Gastrocnemius medialis (tissue), 4 donors: ENCODE measurements at places on chromosomes 3 and 15. TPM values are rescaled to one million over a fixed set of nuclear protein-coding genes. Genes with fewer than 3 reads are reported as not detected.

GRCh38 chr3:175088766-175089380 is 229.7 kb downstream of the NAALADL2 start:
- no peak overlapping the region for H3K27ac ChIP-seq
- no peaks in the 10 kb centered on the region for H3K36me3 ChIP-seq
- H3K4me1 ChIP-seq: no peaks in the 10 kb centered on the region

GRCh38 chr15:60695713-60696522 is 217.0 kb upstream of the ICE2 start:
- no peak for DNase-seq
- H3K27ac ChIP-seq: no peak overlapping the region
- H3K4me3 ChIP-seq: no peak overlapping the region

Gene GOLGA8K
- not detected for total RNA-seq

DNA sequence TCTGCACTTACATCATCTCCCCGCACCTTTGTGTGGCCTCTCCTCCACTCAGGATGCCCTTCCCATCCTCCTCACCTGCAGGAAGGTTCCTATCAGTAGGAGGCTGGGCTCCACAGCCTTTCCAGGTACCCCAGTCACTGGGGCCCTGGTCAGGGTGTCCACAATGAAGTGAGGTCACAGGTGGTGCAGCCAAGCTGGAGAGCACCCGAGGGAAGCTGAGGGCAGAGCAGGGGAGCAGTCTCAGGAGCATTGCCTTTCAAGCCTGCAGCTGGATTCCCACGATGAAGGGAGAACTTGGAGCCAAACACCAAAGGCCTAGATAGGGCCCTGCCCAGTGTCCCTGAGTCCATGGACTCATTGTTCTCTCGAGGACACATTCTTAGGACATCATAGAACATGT is 23.6 kb downstream of the MGLL start:
- H3K4me3 ChIP-seq: no peak overlapping the region
- no peak for DNase-seq
- no peaks in the 10 kb centered on the region for H3K27me3 ChIP-seq
- H3K4me1 ChIP-seq: peaks cover 54% of the 10 kb centered on the region

Gene ZMYND10
- not detected for total RNA-seq

DNA sequence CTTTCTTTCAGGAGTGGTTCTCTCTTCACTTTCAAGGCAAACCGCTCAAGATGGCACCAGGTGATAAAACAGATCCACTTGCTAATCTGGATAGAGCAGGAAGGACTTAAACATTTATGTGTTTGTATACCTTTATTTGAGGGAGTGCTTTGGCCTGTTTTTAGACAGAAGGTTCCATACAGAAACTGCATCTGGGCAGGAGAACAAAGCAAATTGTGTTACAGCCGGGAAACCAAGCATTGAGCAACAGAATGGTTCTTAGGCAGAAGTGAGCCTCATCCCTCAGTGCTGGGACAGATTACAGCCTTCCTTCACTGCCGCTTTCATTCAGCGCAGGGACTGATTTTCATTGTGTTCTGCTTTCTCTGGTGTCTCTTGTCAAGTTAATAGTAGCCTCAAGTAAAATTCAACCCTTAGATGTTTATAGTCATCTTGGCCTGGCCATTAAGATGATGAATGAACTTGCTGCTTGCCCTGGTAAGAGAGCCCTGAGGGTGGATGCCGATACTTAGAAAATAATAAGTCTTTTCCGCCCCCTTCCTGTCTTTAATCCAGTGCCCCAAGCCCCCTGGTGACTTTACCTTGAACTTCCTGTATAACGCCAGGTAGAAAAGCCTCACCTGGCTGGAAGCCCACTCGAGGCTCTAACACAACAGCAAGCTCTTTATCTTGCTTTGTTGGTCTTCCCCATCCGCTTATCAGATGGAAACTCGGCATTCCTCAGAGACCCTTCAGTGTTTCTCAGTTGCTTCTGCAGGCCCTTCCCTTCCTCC is 168.0 kb upstream of the CTDSPL start:
- no peak overlapping the region for H3K4me3 ChIP-seq
- H3K36me3 ChIP-seq: no peaks in the 10 kb centered on the region
- H3K4me1 ChIP-seq: no peaks in the 10 kb centered on the region
- no peak for DNase-seq

- no peaks in the 10 kb centered on the region for H3K4me1 ChIP-seq
- no peaks in the 10 kb centered on the region for H3K27me3 ChIP-seq
- no peak overlapping the region for H3K4me3 ChIP-seq
Measured at GRCh38 chr15:53831907-53832770, 72.7 kb upstream of the WDR72 start.

DNA sequence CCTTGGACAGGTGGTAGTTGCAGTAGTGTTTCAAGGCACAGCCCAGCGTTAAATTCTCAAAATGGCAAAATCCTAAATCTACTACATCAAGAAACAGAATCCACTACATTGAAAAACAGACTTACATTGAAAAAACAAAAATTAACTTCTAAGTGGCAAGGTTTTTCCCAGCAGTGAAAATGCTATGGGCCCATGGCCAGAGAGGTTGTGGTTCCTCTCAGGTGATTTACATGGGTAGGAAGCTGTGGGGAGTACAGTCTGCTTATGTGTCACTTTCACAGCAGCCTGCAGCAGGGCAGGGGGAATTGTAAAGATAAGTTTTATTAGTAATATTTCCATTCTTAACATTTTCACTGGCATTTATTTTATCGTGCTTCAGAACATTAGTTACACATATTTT is 24.9 kb downstream of the TTC14 start:
- no peak for DNase-seq
- no peak overlapping the region for H3K4me3 ChIP-seq
- no peaks in the 10 kb centered on the region for H3K4me1 ChIP-seq
- no peaks in the 10 kb centered on the region for H3K36me3 ChIP-seq

GRCh38 chr15:52749258-52749657 is 40.9 kb downstream of the ONECUT1 start:
- H3K36me3 ChIP-seq: no peaks in the 10 kb centered on the region
- no peak overlapping the region for H3K27ac ChIP-seq
- no peaks in the 10 kb centered on the region for H3K4me1 ChIP-seq
- peaks cover 13% of the 10 kb centered on the region for H3K27me3 ChIP-seq
- H3K4me3 ChIP-seq: no peak overlapping the region
- no peak for DNase-seq

- no peaks in the 10 kb centered on the region for H3K36me3 ChIP-seq
- H3K4me1 ChIP-seq: no peaks in the 10 kb centered on the region
- no peak overlapping the region for H3K4me3 ChIP-seq
- DNase-seq: no peak
- H3K27ac ChIP-seq: no peak overlapping the region
Measured at GRCh38 chr15:54481819-54482218, 503.6 kb downstream of the UNC13C start.
